ENCODE measurements at places on chromosomes 4 and X.

DNA sequence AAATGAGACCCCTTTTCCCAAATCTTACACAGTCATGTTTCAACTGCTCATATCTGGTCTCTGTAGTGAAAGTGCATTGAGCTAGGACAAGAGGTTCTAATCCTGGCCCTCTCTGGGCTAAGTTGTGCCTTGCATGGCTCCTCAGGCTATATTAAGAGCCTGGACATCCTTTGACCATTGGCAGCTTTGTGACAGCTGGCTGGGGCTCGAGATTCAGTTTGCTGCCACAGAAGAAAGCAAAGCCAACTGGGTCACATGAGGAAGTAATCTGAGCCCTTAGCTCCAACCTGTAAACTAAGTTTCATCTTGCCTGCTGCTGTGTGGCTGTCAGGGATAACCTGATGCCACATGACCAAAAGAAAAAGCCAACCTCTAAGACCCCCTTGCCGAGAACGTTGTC lies 51.8 kb upstream of the JADE1 start:
- no peak for DNase-seq

- no peak for DNase-seq
These were observed 815.8 kb upstream of the EPHA5 start for GRCh38 chr4:66486068-66486467.

DNA sequence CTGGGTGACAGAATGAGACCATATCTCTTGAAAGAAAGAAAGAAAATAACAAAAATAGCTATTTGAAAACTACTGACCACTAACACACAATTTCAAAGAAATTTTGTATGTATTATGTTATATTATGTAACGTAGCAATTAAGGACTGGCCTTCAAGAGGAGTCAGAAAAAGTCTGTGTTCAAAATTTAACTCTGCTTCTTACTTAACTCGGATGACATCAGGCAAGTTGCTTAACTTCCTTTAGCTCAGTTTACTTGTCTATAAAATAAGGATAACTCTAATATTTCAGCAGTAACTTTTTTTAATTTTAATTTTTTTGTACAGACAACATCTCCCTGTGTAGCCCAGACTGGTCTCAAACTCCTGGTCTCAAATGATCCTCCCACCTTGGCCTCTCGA lies 14.6 kb upstream of the PRSS12 start:
- no peak for DNase-seq

DNA sequence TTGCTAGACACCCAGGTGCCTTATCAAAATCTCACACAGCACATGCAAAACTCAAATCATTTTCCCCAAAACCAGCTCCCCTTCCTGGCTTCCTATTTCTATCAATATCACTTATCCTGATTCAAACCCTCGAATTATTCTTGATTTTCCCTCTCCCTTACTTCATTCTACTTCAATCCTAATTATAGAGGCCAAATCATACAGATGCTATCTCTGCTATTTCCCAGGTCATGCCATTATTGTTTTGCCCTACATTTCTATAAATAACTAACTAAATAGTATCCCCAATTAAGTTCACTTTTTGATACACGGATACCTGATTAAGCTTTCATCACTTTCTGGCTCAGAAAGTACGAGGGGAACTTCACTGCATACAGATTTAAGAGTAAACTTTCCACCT lies 62.4 kb downstream of the FBXL5 start:
- DNase-seq: no peak

DNA sequence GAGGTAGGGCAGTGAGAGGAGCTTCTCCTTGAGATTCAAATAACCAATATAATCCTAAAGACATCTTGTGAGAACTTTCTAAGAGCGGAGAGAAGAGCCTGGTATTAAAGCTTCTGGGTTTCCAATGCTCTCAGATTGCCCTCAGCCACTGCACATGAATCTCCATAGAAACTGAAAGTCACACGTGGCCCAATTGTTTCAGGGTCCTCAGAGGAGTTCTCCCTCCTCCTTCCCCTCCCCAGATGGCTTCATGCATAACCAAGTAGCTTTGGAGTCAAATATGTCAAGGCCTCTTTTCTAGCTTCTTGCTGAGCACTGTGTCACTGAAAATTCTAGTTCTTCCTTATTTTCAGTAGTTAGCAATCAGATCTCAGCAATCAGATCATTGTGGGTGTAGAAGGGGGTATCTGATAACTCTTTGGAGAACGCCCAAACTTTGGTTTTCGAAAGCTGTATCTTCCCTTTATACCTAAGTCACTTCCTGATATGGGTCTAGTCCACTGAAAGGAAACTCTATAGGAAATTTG lies 2.2 kb downstream of the BTK start:
- no peak for DNase-seq

- DNase-seq: no peak
These were observed 172.5 kb downstream of the TSPAN5 start for GRCh38 chr4:98485816-98486345.

- DNase-seq: no peak
These were observed 109.8 kb upstream of the TRIM2 start for GRCh38 chr4:153094435-153094834.

DNA sequence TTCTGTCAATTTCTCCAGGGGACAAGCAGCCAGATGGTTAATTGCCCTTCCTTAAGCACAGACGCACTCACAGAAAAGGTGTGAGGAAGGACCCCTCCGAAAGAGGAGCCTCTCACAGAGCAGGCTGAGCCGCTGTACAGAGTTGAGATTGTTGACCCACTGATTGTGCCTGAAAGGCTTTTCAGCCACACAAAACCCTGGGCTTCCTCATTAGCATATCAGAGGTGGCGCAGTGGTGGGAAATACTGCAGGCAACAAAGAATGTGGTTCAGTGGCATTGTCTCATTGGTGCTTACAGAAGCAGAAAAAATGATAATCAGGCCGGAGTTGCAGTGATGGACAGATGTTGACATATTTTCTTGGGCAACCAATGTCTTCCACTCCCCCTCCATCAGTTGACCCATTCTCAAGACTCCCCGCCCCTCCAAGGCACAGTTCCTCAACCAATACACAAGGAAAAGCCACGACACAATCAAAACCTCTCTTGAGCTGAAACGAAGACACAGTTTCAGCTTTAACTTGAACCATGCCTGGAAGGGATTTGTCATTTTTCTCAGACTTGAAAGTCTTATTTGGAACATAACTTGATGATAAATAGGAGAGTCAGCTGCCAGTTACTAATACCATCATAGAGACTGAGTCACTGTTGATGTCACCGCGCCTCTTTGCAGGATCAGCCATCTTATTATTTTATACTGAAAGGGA lies 53.1 kb downstream of the ATXN3L start:
- peak; percentile 81 for DNase-seq

- no peak for DNase-seq
These were observed 4.7 kb downstream of the SRPX2 start for GRCh38 chrX:100648458-100649417.

GRCh38 chr4:145944886-145945285 lies 6.3 kb upstream of the ZNF827 start:
- DNase-seq: no peak

- DNase-seq: no peak
These were observed 54.9 kb downstream of the UBQLN2 start for GRCh38 chrX:56618323-56618722.

GRCh38 chr4:153374442-153374841 lies 30.0 kb downstream of the MND1 start:
- DNase-seq: no peak

- DNase-seq: no peak
These were observed 66.9 kb downstream of the PRSS12 start for GRCh38 chr4:118285931-118286330.

DNA sequence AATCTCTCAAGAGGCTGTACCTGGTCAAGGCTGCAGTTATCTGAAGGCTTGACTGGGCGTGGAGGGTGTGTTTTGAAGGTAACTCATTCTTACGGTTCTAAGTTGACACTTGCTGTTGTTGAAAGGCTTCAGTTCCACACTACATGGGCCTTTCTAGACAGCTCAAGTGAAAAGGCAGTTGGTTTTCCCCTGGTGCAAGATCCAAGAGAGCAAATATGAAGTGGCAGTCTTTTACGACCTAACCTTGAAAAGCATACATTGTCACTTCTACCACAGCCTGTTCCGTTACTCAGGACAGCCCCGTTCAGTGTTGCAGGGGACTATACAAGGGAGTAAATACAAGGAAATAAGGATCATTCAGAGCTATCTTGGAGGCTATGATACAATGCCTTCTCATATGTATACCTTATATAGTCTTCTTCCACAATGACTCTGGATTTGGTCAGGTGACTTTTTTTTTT lies 46.2 kb downstream of the PDS5A start:
- no peak for DNase-seq

DNA sequence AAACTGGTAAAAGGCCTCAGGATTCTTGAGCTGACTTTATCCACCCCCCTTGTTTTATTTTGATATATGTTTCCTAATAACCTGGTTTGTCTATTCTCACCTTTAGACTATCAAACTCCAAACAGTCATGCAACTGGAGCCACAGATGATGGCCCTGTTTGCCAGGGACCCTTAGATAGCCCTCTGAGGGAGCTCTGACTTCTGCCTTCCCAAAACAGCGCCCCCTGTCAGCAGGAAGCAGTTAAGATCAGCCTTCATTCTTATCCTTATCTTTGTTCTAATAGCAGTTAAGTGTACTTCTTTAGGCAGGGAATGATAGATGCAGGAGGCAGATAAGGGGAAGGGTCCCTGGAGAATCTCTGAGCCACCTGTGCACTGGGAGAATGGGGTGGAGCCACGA lies 27.5 kb upstream of the CXCL13 start:
- no peak for DNase-seq

All from brain (organoid and tissue), 16 donors.